Neuronal stem cell (in vitro differentiated cells): ENCODE measurements at places on chromosomes 6 and 20.

- no peak for DNase-seq
Observed at GRCh38 chr6:3336859-3337515, 78.2 kb downstream of the PSMG4 start.

DNA sequence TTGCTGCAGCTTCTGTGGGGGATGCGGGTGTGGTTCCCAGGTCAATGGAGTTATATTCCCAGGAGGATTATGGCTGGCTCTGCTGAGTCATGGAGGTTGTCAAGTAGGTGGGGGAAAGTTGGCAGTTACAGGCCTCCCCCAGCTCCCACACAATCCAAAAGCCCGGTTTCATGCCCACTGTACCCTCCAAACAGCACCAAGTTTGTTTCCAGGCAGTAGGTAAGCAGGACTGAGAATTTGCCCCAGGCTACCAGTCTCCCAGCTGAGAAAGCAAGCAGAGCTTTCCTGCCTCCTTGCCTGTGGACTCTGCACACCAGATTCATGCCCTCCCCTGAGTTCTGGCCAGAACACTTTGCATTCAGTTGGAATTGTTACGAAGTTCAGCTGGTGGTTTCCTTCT, 578.2 kb downstream of the MEI4 start:
- DNase-seq: no peak

- no peak for DNase-seq
Observed at GRCh38 chr6:96704713-96705112, 132.6 kb downstream of the GPR63 start.

DNA sequence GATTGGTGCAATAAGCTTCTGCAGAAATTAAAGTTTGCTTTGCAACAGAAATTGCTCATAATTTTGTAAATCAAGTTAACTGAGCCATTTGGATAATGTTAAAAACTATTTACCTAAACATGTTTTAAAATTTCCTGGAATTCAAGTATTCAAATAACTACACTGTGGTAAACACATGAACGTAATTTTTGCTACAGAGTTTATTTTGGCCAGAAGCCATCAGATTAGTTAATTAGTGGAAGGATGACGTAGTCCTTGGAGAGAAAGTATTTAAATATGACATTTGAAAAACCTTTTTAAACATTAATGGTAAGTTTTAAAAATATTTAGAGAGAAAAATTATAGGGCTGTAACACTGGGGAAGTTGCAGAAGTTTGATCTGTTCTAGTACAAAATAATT, 121.2 kb upstream of the UST start:
- no peak for DNase-seq

DNA sequence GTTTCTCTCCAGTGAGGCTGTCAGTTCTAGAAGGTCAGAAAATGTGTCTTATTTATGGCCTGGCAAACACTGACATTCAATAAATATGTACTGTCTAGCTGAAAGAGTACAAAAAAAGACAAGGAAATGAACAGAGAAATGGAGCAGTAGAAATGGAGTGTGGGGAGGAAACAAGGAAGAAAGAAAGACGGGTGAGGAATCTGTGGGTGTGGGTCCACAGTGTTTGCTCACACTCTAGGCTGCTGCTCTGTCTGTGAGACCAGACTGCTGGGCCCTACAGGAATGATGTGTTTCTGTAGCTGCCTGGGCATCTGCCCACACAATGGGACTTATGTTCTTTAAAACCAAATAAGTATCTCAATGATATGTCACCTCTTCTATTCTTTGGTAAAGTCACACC, 114.2 kb downstream of the MOXD1 start:
- no peak for DNase-seq

- no peak for DNase-seq
Observed at GRCh38 chr6:43707767-43708166, 20.2 kb upstream of the MRPS18A start.

DNA sequence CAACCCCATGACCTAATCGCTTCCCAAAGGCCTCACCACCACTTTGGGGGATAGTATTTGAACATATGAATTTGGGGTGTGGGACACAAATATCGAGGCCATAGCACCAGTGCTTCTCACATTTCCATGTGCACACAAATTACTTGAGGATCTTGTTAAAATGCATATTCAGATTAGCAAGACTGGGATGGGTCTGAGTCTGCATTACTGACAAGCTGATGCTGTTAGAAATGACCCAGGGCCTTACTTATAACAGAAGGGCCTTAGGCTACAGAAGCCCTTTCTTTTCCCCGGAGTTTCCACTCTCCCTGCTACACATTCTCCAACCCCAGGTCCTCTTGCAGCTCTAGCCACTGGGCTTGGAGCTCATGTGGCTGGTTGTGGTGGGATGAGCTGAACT, 141.5 kb upstream of the LRFN2 start:
- no peak for DNase-seq

DNA sequence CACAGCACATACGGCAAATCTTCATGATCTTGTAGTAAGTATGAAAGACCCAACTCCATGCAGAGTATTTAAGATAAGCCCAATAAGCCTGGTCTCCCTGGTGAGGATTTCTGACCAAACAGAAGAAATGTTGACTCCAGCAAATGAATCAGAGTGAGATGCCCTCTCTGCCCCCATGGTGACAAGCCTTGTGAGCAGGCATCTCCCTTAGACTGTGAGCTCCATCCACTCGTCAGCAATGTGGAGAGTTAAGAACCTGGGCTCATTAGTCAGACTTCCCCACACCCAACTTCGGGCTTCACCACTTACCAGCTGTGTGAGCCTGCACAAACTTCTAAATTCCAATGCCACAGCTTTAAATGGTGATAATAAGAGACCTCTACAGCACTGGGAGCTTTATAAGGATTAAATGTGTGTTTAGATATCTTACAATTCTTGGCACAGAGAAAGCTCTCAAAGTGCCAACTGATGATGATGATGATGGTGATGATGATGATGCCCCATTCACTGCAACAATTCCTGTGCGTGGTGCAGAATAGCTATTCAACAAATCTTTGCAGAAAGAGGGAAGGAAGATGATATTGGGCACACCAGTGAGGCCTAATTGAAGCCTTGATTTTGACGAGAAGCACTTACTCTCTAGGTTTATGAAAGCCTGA, 253.4 kb upstream of the TAB2 start:
- DNase-seq: no peak

DNA sequence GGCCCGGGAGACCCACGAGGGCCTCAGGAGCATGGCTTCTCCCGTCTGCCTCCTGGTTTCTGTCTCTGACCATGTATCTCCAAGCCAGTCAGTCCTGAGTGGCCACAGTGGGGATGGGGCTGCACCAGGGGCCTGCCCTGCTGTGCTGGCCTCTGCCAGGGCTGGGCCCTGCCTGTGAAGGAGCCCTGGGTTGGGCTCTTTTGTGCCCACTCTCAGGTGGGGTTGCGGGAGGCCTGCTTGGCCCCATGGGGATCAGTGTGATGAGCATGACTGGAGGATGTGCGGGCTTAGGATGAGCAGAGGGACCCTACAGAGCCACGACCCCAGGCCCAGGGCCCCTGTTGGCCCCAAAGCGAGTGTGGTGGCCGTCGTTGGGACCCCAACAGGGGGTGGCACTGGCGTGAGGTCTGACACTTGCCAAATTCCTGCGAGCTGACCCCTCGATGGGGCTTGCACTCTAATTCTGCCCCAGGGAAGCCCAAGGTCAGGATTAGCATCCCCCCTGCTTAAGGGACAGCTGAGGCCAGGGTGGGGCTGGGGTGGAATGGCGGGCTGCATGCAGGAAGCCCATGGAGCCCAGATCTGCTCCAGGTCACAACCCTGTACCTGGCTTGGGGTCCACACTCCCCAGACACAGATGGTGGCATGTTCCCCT, 90.0 kb upstream of the BHLHE23 start:
- DNase-seq: no peak

DNA sequence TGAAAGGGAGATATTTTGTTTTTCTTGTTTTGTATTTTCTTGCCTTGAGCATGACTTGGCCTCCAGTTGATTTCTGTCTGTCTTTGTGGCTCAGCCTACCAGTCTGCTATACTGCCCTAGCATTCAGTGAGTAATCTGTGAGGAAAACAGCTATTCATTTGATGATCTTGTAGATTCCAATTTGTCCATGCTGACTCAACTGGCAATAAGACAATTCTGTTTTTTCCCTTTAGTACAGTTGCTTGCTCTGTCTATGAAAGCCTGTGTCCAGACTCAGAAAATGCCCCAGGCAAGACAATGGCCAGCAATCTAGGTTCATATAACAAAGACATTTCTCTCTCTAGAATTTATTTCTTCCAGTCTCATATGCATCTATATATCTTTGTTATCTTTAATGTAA, 10.9 kb upstream of the SOX4 start:
- no peak for DNase-seq

DNA sequence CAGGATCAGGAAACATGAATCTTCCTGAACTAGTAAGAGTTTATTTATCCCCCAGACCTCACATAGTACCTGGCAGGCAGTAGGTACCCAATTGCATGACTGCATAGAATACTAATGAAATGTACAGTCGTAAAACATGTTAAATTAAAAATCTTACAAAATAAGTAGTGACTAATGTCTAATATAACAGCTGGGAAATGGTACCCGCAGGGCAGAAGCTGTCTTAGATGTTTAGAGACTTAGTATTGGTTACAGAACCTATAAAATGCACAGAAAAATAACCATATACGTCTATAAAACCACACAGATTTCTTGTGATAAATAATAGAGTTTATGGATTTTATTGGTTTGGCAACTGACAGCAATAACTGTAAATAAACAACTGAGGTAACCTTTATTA, 139.1 kb upstream of the GMDS start:
- DNase-seq: no peak

GRCh38 chr6:140064366-140064765, 689.9 kb upstream of the CITED2 start:
- DNase-seq: no peak

- no peak for DNase-seq
Observed at GRCh38 chr20:20084296-20084752, 32.0 kb downstream of the CFAP61 start.

DNA sequence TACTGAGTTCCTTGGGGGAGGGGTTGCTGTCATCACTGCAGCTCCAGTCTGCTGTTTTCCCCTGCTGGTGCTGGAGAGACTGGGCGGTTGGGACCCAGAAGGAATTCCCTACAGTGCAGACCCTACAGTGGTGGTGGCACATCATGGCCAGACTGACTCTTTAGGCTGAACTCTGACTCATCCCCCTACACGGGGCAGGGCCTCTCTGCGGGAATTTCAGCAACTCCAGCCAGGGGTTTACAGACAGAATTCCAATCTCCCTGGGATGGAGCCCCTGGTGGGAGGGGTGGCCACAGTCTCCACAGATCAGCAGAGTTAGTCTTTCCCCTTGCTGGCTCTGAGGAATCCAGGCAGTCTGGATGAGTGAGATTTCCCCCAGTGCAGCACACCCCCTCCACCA, 46.9 kb upstream of the MAPK13 start:
- no peak for DNase-seq
